Left ventricle myocardium inferior (tissue), 1 donor: ENCODE measurements at places on chromosomes 7 and 10.

- H3K27ac ChIP-seq = no peak overlapping the region
- peaks cover under 1% of the 10 kb centered on the region for H3K4me1 ChIP-seq
- H3K27me3 ChIP-seq = no peaks in the 10 kb centered on the region
- H3K36me3 ChIP-seq = peaks cover 36% of the 10 kb centered on the region
Observed at GRCh38 chr7:76000566-76000965, 6.2 kb upstream of the TMEM120A start.

DNA sequence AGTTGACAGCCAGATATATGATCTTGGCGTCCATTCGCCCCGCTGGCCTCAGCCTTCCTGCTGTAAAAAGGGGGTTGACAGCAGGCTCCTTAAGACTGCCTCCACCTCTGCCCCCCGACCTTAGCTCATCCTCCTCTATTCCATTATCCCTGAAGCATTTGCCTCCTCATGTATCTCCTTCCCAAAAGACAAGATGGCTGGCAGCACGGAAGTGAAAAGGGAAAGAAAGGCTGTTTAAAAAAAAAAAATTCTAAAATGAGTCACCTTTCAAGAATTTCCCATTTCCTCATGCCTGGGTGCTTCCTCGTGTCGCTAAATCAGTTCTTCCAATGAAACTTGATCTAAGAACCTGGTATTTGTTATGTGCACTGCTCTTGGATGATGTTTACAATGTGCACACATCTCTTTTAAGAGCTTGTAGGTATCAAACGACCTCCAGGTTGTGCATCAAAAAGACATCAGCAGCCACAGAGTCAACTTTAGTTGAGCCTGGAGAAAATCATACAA lies 1.7 kb downstream of the SCRN1 start:
- H3K4me1 ChIP-seq = peaks cover 20% of the 10 kb centered on the region
- no peaks in the 10 kb centered on the region for H3K36me3 ChIP-seq
- H3K27me3 ChIP-seq = peaks cover 43% of the 10 kb centered on the region
- DNase-seq = no peak
- peak overlapping the region; percentile 82 for H3K27ac ChIP-seq

DNA sequence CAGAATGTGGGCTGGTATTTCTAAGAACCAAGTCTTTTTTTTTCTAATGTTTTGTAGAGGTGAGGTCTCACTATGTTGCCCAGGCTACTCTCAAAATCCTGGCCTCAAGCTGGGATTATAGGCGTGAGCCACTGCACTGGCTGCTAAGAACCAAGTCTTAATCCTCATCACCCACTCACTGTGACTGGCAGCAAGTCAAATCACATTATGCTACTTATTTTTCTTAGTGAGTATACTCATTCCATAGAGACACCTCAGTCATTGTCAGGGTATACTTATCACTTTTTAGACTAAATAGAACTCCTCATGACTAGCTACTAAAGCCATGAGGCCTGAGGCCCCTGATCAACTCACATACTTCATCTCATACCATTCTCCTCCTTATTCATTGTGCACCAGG lies 116.1 kb downstream of the STRA8 start:
- no peaks in the 10 kb centered on the region for H3K4me1 ChIP-seq
- H3K4me3 ChIP-seq = no peak overlapping the region
- no peaks in the 10 kb centered on the region for H3K36me3 ChIP-seq
- no peak for DNase-seq

DNA sequence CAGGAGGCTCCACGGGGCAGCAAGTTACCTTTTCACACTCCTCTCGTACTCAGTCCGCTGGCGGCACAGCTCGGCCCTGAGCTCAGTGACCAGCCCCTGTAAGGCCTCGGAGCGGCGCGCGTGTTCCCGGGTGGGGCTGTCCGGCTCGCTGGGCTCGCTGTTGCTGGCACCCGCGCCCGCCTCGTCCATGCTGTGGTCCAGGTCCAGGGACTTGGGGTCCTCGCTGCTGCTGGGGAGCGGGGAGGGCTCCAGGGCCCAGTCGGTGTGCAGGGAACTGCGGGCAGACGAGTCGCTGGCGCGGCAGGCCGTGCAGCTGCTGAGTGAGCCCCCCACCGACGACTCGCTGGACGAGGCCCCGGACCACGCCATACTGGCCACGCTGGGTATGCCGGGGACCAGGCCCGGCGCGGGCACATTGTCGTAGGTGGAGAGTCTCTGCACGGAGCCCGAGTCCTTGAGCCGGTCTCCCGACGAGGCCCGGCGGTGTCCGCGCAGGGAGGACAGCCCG lies 143.8 kb downstream of the MAPK8 start:
- no peak overlapping the region for H3K27ac ChIP-seq
- H3K27me3 ChIP-seq = no peaks in the 10 kb centered on the region
- no peaks in the 10 kb centered on the region for H3K36me3 ChIP-seq
- no peaks in the 10 kb centered on the region for H3K4me1 ChIP-seq
- DNase-seq = no peak
- H3K4me3 ChIP-seq = no peak overlapping the region

- peaks cover 45% of the 10 kb centered on the region for H3K4me1 ChIP-seq
- H3K4me3 ChIP-seq = no peak overlapping the region
- H3K36me3 ChIP-seq = no peaks in the 10 kb centered on the region
Observed at GRCh38 chr10:86813101-86813500, 56.7 kb downstream of the BMPR1A start.

DNA sequence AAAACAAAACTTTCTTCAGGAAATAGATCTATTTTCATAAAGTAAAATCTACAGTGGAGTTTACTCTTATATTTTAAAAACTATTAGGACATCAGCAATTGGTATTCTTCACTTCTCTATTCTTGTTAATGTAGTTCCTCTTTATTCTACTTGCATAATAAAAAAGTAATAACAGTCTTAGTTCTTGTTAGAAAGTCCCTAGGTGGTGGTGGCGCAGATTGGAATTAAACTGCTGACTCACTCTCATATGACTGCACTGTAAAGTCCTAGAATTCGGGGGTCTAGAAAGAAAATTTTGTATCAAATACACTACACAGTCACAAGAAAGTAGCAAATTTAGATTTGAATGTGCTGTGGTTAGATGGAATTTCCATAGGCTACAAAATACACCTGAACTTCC lies 44.6 kb upstream of the TES start:
- H3K4me1 ChIP-seq = peaks cover 10% of the 10 kb centered on the region
- no peaks in the 10 kb centered on the region for H3K36me3 ChIP-seq
- no peak overlapping the region for H3K27ac ChIP-seq
- H3K4me3 ChIP-seq = no peak overlapping the region
- no peak for DNase-seq
- H3K27me3 ChIP-seq = no peaks in the 10 kb centered on the region

- H3K27me3 ChIP-seq = peaks cover 95% of the 10 kb centered on the region
- no peak overlapping the region for H3K27ac ChIP-seq
- DNase-seq = no peak
- H3K4me3 ChIP-seq = no peak overlapping the region
- peaks cover 14% of the 10 kb centered on the region for H3K4me1 ChIP-seq
- no peaks in the 10 kb centered on the region for H3K36me3 ChIP-seq
Observed at GRCh38 chr7:128919241-128919640, 8.7 kb upstream of the KCP start.

GRCh38 chr7:70775570-70776156 lies 356.3 kb upstream of the GALNT17 start:
- no peak for DNase-seq
- H3K4me3 ChIP-seq = no peak overlapping the region
- H3K36me3 ChIP-seq = peaks cover 43% of the 10 kb centered on the region

DNA sequence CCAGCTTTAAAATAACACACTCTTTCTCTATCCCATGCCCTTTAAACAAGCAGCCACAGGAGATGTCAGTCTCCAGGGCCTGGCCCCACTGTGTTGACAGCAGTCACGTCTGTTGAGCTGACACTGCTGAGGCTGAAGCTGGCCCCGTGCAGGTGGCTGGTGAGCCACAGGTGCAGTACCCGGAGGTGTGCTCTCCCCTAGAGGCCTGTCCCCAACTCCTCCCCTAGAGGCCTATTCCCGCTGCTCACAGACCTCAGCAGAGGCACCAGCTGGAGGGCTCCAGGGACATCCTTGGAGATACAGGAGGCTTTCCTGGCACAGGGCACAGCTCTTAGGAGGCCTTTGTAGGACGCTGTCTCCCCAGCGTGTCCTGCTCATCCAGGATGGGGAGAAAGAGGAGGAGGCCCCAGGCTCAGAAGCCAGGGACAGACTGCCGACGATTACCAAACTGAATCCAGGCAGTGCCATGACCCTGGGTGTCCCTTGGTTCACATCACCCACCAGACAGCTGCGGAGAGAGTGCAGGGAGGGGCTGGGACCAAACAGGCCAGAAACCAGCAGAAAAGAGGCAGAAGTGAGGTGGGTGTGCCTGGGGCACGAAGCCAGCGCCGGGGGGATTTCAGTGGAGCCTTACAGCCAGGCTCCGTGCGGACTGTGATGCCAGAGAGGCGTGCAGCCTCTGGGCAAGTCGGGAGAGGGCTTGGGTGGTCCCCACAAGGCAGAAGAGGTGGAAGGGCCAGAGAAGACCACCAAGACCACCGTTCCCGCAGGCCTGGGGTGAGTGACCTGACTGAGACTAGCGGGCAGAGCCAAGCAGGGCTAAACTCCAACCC lies 18.5 kb upstream of the TTYH3 start:
- no peaks in the 10 kb centered on the region for H3K36me3 ChIP-seq
- H3K4me3 ChIP-seq = peak overlapping the region; percentile 17
- H3K27me3 ChIP-seq = no peaks in the 10 kb centered on the region
- DNase-seq = no peak

DNA sequence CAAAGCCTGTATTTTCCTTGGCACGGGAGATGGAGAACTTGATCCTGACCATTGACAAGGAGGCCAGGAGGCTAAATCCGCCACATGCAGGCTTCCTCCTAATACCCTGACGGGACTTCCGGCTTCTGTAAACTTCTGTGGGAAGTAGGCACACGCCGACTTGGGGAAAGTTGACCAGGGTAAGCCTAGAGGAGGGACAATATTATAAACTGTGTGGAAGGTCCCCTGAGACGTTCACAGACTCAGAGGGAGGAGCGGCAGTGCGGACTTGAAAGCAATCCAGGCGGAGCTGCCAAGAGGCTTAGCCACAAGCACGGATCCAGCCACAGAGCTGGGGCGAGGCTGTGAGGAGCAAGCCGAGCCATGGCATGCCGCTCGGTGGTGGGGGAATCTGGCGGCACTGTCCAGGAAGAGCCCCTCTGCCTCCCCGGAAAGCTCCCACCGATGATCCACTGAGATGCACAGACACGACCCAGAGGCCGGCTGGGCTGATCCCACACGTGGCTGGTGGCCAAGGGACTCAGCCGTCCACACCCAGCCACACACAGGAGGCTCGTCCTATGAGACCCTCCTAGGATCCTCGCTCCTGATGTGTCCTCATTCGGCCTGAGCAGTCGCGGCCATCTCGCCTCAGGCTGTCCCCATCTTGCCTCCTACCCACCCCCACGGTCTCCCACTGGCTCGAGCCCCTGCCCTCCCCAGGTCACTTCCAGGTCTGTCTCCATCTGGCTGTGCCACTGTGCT lies 40.0 kb upstream of the INSIG1 start:
- H3K27ac ChIP-seq = peak overlapping the region; percentile 85
- H3K4me3 ChIP-seq = peak overlapping the region; percentile 47
- DNase-seq = peak; percentile 66
- peaks cover 18% of the 10 kb centered on the region for H3K4me1 ChIP-seq
